CD4-positive, alpha-beta T cell treated with Interleukin-12 subunit alpha and Interleukin-12 subunit beta, for 1 hour (primary cell): ENCODE measurements at places on chromosomes 2 and 18.

DNA sequence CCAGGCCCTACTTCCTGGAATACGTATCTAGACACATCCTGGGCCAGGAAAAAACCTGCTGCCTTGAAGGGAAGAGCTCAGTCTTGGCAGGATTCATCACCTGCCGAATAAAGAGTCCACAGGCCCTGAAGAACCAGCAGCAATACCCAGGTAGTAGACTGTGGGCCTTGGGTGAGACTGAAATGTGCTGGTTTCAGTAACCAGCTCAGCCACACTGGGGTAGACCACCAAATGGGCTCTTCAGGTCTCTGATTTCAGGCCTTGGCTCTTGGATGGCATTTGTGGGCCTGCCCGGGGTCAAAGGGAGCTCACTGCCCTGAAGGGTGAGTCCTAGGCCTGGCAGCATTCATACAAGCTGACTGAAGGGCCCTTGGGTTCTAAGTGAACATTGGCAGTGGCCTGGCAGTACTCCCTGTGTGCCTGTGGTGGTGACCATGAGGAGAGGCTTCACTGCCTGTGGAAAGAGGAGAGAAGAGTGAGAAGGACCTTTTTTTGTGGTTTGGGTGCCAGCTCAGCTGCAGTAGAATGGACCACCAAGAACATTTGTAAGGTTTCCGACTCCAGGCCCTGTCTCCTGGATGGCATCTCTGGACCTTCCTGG lies 175.1 kb downstream of the ANKRD30B start:
- DNase-seq: no peak

- no peak for DNase-seq
Measured at GRCh38 chr2:39160982-39161381, 40.1 kb upstream of the SOS1 start.

DNA sequence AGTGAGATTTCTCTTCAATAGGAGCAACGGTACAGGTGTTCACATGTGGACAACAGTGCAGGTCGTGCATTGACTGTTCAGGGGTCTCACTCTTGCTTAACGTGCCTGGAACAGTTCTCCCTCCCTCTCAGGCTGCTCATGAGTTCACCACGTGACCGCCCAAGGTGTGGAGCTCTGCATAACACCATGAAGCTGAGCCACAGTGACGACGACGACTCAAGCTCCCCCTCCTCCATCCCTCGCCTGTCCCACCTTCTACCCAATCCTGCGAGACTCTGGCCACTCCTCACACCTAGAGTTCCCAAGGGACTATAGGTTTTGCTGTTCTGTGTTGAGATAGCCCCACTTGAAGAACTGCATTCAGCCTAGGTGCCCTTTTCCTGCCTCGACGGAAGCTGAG lies 42.8 kb downstream of the STK25 start:
- no peak for DNase-seq

DNA sequence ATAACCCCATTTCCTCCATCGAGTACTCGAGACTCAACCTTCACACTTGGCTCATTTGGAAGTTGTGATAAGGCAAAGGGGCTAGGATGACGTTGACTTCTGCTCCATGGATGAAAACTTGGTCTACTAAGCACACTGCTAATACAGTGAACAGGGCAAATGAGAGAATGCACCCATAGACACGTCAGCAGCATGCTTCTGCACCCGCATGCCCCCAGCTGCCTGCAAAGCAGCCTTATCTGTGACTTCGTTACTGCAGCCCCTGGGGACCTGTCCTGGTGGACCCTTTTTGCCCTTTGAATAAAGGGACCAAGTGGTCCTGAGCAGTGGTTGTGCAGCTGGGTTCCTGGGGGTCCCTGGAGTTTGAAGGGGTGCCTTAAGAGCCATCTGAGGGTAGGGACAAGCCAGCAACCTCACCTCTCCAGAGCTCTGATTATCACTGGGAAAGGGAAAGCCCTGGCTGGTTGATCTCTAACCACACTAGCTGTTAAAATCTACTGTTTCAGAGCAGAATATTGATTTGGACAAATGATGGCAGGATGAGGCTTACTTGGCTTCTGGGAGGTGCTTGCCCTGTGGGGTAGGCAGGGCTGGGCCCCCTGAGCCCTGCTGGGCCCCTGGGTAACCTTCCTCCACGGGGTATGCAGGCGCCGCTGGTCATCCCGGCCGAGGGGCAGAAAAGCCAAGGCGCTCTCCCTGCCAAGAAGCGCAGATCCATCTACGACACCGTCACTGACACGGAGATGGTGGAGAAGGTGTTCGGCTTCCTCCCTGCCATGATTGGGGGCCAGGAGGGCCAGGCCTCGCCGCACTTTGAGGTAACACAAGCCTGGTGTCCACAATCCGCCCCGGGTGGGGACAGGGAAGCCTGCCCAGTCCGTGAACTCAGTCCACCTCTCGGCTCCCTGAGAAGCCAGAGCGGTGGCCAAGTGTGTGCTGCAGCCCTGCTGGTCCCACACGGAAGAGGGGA lies 37.6 kb upstream of the GPR17 start:
- DNase-seq: no peak
